ENCODE measurements at places on chromosomes 1 and 21. TPM values are rescaled to one million over a fixed set of nuclear protein-coding genes. Genes with fewer than 3 reads are reported as not detected.

DNA sequence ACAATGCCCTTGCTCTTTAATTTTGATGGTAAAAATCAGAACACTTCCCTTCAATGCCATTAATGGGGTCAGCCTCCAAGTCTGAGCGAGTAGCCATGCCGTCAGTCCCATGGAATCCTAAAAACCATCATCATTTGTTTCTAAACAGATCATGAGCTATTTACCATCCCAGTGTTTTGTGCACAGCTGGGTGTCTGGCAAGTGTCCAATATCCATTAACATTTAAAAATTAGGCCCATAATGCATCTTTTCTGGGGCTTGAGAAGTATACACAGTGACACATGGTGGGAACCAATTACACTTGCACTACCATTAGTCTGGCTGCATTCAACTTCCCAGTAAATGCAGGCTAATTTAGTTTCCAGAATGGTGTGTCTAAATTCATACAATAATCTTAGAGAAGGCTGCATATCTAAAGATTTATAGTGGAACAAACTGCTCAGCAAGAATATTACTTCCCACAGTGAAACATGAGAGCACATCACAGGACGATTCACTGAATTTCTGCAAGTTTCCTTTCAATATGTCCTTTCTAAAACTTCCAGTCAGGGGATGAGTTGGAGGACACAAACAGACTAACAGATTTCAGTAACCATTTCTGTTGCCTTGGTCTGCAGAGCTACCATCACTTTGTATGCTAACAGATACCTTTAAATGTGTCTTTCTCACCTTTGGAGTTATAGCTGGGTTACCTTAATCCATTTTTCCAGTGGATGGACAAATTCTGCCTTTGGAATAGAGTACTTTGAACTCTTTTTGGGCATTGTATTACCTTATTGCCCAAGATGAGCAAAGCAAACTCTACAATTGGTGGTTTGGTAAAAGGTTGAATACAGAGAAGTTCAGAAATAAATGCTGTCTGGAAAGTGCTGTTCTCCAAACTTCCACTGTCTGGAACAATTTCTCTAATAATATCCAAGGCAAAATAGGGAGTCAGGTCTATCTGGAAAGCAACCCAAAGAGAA, 258.0 kb downstream of the PTBP2 start:
- no peaks in the 10 kb centered on the region for H3K36me3 ChIP-seq
- no peaks in the 10 kb centered on the region for H3K4me1 ChIP-seq
- H3K27ac ChIP-seq = no peak overlapping the region
- no peak for DNase-seq

DNA sequence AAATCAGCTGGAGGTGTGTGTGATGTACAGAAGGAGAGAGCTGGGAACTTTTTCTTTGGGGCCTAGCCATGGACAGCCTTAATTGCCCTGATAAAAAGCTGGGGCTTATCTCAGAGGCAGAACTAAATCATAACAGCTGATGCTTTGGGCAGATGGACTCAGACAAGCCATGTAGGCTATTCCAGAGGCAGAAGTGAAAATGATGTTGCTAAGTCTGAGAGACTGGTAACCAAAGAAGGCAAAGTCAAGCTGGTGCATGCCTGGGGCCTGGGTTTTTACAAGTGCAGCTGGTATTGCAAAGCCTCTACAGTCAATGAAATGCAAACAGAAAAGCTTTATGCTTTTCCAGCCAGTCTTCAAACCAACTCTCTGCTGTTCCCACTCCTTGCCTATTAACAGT, 39.0 kb upstream of the LMX1A start:
- no peak overlapping the region for H3K4me3 ChIP-seq
- no peaks in the 10 kb centered on the region for H3K4me1 ChIP-seq
- H3K36me3 ChIP-seq = no peaks in the 10 kb centered on the region
- no peak for DNase-seq

DNA sequence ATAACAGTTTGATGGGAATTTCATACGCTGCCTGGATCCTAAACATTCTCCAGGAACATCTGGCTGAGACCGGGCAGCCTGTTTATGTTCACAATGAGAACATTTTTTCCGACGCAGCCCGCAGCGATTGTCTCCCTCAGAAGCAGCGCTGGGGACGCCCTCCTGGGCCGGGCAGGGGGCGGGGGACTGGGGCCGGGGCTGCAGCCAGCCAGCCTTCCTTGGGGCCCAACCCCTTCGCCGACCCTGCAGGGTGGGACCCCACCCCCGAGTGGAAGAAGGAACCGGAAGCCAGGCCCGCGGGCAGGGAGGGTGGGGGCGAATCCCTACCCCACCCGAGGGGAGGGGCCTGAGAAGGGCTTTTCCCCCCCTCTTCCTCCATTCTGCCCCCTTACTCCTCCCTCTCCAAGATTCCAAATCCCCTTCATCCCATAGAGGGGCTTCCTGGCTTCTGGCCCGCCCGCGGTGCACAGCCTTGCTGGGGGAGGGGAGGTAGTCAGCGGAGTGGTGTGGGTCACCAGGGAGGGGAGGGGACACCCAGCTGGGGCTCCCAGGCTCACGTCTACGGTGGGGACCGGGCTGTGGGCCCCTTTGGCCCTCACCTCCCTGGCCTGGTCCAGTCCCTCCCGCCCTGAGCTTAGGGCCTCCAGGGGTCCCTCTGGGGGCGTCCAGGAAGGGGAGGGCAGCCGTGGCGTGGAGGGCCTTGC, 60.6 kb downstream of the WNT9A start:
- H3K4me3 ChIP-seq = peak overlapping the region; percentile 9
- H3K27ac ChIP-seq = no peak overlapping the region
- H3K4me1 ChIP-seq = no peaks in the 10 kb centered on the region
- H3K36me3 ChIP-seq = no peaks in the 10 kb centered on the region
- peak; percentile 50 for DNase-seq

DNA sequence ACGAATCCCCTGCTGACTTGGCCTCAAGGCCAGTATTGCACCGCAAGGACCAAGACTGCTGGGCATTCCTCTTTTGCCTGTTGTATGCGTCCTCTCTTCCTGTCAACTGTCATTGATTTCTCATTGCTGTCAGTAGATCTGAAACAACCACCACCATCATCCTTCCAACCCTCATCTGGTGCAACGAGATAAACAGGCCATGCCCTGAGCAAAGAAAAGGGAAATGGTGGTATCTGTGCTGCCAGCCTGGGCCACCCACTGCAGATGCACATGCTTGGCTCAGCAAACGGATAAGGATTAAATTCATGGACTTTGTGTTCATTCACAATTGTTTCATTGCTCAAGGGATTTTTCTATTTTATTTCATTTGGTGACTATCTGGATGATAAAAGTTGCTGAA, 13.6 kb downstream of the OXCT2 start:
- H3K27me3 ChIP-seq = no peaks in the 10 kb centered on the region
- H3K36me3 ChIP-seq = no peaks in the 10 kb centered on the region
- no peak overlapping the region for H3K27ac ChIP-seq
- no peak overlapping the region for H3K4me3 ChIP-seq
- H3K4me1 ChIP-seq = no peaks in the 10 kb centered on the region

DNA sequence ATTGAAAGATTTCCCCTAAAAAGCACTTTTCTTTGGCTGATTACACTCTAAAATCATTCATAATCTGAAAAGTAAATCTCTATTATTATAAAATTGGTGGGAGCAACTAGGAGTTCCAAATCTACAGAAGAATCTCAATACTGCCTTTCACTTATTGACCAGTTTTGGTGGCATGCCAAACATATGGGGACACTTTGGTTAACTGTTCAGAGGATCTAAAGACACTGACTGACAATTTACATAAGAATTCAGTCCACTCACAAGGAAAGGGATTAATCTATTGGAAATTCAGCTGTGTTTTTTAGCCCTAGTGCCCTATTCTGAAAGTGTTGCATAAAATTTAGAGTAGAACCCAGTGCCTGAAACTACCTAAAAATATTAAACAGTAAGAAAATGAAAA, 113.6 kb downstream of the LRRC40 start:
- no peak overlapping the region for H3K4me3 ChIP-seq
- H3K27ac ChIP-seq = no peak overlapping the region
- no peaks in the 10 kb centered on the region for H3K27me3 ChIP-seq

- H3K4me3 ChIP-seq = no peak overlapping the region
- DNase-seq = no peak
- H3K36me3 ChIP-seq = no peaks in the 10 kb centered on the region
- no peaks in the 10 kb centered on the region for H3K4me1 ChIP-seq
- no peaks in the 10 kb centered on the region for H3K27me3 ChIP-seq
- no peak overlapping the region for H3K27ac ChIP-seq
Measured at GRCh38 chr21:32578107-32578691, 7.1 kb downstream of the TCP10L start.

- H3K4me1 ChIP-seq = no peaks in the 10 kb centered on the region
- no peak for DNase-seq
- no peaks in the 10 kb centered on the region for H3K36me3 ChIP-seq
- H3K4me3 ChIP-seq = no peak overlapping the region
Measured at GRCh38 chr21:29125191-29125590, 5.3 kb upstream of the MAP3K7CL start.

- DNase-seq = no peak
- H3K4me1 ChIP-seq = peaks cover 14% of the 10 kb centered on the region
- peak overlapping the region; percentile 95 for H3K27ac ChIP-seq
- H3K4me3 ChIP-seq = peak overlapping the region; percentile 74
- H3K36me3 ChIP-seq = no peaks in the 10 kb centered on the region
- no peaks in the 10 kb centered on the region for H3K27me3 ChIP-seq
Measured at GRCh38 chr1:50967416-50968157, 2.5 kb upstream of the CDKN2C start.

DNA sequence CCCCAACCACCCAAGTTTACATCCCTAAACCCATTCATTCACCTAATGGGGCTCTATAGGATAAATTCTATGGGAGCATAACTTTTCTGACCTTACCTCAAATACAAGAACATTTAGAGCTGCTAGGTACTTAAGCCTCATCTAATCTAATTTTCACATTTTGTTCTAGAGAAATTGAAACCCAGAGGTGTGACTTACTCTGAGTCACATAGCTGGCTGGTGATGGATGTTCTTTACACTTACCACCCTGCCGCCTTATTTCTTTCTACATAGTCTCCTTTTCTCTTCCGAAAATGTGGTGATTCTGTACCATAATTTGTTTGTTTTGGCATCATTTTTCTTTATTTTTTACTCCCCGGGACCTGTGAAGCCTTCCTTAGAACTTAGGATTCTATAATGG, 20.3 kb downstream of the TIPRL start:
- no peak overlapping the region for H3K27ac ChIP-seq
- H3K4me1 ChIP-seq = no peaks in the 10 kb centered on the region
- no peak overlapping the region for H3K4me3 ChIP-seq
- H3K27me3 ChIP-seq = no peaks in the 10 kb centered on the region
- no peak for DNase-seq

DNA sequence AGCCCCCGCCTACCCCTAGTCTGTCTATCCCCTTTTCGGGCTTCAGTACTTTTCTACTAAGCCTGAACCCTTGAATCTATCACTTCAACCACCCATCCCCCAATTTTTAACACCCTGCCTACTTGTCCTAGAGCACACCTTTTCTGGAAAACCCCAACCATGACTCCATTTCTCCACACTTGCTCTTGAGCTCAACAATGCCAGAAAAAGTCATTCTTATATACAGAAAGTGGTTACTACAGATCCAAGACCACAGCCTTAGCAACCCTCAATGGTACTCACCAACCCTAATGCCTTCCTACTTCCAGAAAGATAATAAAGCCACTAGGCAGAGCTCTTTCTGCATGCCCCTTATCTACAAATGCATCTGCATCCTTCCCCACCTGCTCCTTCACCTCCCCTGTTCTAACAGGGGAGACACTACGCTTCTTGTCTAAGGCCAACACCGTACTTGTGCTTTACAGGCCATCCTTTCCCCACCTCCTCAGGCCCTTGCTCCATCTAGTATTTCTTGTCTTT, 41.2 kb downstream of the DMAP1 start:
- H3K4me1 ChIP-seq = no peaks in the 10 kb centered on the region
- H3K27ac ChIP-seq = no peak overlapping the region
- DNase-seq = no peak
- no peak overlapping the region for H3K4me3 ChIP-seq

GRCh38 chr21:25491267-25491666, 116.0 kb downstream of the MRPL39 start:
- H3K36me3 ChIP-seq = no peaks in the 10 kb centered on the region
- H3K27me3 ChIP-seq = no peaks in the 10 kb centered on the region
- DNase-seq = no peak
- no peaks in the 10 kb centered on the region for H3K4me1 ChIP-seq
- H3K27ac ChIP-seq = no peak overlapping the region

- H3K27ac ChIP-seq = no peak overlapping the region
- no peak overlapping the region for H3K4me3 ChIP-seq
- no peaks in the 10 kb centered on the region for H3K4me1 ChIP-seq
Measured at GRCh38 chr1:247291833-247292561, 36.1 kb downstream of the VN1R5 start.

DNA sequence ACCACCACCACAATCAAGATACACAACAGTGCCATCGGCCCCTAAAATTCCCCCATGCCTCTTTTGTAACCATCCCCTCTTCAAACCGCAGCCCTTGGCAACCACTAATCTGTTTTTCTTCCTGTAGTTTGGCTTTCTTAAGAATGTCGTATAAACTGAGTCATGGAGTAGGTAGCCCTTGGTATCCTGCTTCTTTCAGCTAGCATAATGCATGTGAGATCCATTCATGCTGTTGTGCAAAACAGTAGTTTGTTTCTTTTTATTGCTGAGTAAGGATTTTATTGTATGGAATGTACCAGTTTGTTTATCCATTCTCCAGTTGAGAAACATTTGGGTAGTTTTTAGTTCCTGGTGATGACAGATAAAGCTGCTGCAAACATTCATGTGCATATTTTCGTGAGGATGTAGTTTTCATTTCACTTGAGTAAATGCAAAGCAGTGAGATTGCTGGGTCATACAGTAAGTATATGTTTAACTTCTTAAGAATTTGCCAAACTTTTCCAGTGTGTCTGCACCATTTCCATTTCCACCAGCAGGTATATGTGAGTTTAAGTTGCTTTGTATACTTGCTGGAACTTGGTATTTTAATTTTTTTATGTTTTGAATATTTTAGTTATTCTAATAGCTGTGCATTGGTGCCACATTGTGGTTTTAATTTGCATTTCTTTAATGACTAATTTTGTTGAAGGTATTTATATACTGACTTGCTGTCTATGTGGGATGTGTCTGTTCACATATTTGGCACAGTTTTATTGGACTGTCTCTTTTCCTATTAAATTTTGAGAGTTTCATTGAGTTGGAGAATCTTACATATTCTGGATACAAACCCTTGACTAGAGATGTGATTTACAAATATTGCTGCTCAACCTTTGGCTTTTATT, 148.4 kb upstream of the MAP1LC3C start:
- no peaks in the 10 kb centered on the region for H3K36me3 ChIP-seq
- no peaks in the 10 kb centered on the region for H3K27me3 ChIP-seq
- no peak overlapping the region for H3K27ac ChIP-seq
- no peaks in the 10 kb centered on the region for H3K4me1 ChIP-seq
- no peak overlapping the region for H3K4me3 ChIP-seq
- DNase-seq = no peak

GRCh38 chr1:247638011-247638410, 32.6 kb downstream of the OR2G3 start:
- no peaks in the 10 kb centered on the region for H3K27me3 ChIP-seq
- H3K4me3 ChIP-seq = no peak overlapping the region
- H3K4me1 ChIP-seq = no peaks in the 10 kb centered on the region
- H3K36me3 ChIP-seq = no peaks in the 10 kb centered on the region
- H3K27ac ChIP-seq = no peak overlapping the region
- no peak for DNase-seq

The GRIK3 gene
- total RNA-seq = not detected

The SLC35E2B gene
- total RNA-seq = 19.9 TPM

The TNNT2 gene
- total RNA-seq = not detected

The KRTAP13-2 gene
- total RNA-seq = not detected

The AMY1C gene
- total RNA-seq = not detected

The NBPF4 gene
- not detected for total RNA-seq

The MATN1 gene
- total RNA-seq = not detected

The UMODL1 gene
- total RNA-seq = 0.40 TPM

The SPRR5 gene
- not detected for total RNA-seq

The COL18A1 gene
- 377 TPM for total RNA-seq

The TEKT2 gene
- total RNA-seq = not detected

The CCDC30 gene
- total RNA-seq = 0.61 TPM

The TFF2 gene
- not detected for total RNA-seq

Data from right lobe of liver (tissue), 6 donors.